Activated CD8-positive, alpha-beta memory T cell treated with anti-CD3 and anti-CD28 coated beads, Interleukin-2, amount 10 ng/mL, durations not matched to agents 7 days and 5 days (primary cell): ENCODE measurements at places on chromosomes 13 and 19. TPM values are rescaled to one million over a fixed set of nuclear protein-coding genes. Genes with fewer than 3 reads are reported as not detected.

Gene LPAR2
- total RNA-seq: 39.4 TPM

Gene ATP4B
- not detected for total RNA-seq

Gene APOE
- total RNA-seq: 0.47 TPM

Gene ZNF763
- 0.85 TPM for total RNA-seq

Gene IGFL2
- total RNA-seq: not detected

DNA sequence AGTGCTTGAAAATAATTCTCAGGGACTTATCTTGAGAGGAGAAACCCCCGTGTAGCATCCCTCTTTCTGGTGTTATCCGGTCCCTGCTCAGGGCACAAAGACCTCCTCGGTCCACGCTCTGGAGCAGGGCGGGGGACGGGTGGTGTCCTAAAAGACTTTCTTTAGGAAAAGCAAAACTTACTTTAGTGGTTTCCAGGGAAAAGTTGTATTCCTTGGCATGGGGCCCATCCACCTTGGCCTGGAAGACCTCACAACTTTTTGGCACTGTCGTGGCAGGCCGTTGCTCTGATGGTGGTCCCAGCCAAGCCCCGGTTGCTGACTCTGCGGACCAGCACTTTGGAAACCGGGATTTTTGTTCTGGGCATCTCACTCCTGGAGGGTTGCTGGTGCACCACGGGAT, 2.7 kb downstream of the AMER2 start:
- peaks cover 10% of the 10 kb centered on the region for H3K4me1 ChIP-seq
- DNase-seq: no peak
- peaks cover 77% of the 10 kb centered on the region for H3K27me3 ChIP-seq
- no peak overlapping the region for H3K4me3 ChIP-seq
- no peak overlapping the region for H3K27ac ChIP-seq
- peaks cover 5% of the 10 kb centered on the region for H3K36me3 ChIP-seq

- no peak overlapping the region for H3K27ac ChIP-seq
- DNase-seq: no peak
- no peaks in the 10 kb centered on the region for H3K4me1 ChIP-seq
- no peak overlapping the region for H3K4me3 ChIP-seq
Observed at GRCh38 chr19:11705474-11705873, 33.3 kb downstream of the ZNF823 start.

DNA sequence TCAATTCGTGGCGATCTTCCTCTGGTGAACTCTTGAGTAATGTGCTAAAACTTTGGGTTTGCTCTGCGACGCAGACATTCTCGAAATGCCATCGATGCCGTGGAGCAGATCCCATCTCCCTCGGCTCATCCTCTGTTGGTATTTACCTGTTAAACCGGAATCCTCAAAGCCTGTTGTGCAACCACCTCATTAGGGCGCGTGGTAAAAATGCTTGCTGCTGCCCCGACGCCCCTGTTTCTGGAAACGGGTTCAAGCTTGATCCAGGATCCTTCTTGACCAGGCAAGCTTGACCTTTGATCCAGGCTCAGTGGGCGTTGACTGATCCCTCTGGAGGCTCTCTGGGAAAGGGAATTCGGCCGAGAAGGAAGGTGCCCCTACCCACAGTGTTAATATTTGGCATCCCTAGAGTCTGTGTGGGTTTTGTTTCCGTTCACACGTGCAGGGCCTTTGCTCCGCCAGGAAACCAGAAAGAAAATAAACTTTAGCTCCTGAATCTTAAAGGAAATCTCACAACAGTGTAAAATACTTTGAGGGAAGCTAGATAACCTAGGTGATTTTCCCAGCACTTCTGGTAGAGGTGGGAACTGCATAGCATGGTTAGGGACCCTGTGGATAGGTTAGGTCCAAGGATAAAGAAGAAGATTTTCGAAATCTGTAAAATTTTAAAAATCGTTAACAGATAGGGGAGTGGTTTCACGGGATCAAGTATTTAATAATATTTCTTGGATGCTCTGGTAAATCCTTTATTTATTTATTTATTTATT, 1.1 kb downstream of the LSM14A start:
- peaks cover 48% of the 10 kb centered on the region for H3K4me1 ChIP-seq
- DNase-seq: peak; percentile 51
- peak overlapping the region; percentile 98 for H3K27ac ChIP-seq

- no peaks in the 10 kb centered on the region for H3K36me3 ChIP-seq
- no peak overlapping the region for H3K4me3 ChIP-seq
- DNase-seq: no peak
- no peaks in the 10 kb centered on the region for H3K4me1 ChIP-seq
Observed at GRCh38 chr19:8097681-8098567, 45.4 kb downstream of the CCL25 start.

DNA sequence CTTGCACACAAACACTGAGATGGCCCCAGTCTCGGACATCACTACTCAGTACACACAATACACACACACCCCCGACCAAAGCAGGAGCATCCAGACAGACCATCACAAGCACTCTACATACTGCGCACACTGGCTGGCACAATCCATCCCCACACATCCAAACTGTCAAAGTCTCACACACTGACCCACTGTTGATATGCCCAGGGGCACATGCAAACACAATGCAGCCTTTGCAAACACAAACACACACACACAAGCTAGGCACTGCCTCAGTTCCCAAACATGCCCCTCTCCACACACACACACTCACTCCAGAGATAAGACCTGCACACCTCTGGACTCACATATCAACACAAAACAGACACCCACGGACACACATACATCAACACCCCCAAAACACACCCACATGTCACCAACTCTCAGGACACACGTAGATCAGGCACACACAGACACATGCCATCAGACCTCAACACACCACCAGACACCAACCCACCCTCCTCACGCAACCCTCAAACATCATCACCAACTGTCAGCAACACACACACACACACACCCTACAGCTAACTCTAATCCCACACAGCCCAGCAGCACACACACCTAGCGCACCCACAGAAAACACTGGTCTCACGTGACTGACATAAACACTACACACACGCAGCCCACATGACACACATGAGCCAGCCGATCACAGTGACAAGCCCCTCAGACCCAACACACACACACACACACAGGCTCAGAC, 1.9 kb downstream of the BBC3 start:
- no peak overlapping the region for H3K4me3 ChIP-seq
- peaks cover 5% of the 10 kb centered on the region for H3K36me3 ChIP-seq
- no peaks in the 10 kb centered on the region for H3K27me3 ChIP-seq
- peak; percentile 55 for DNase-seq

DNA sequence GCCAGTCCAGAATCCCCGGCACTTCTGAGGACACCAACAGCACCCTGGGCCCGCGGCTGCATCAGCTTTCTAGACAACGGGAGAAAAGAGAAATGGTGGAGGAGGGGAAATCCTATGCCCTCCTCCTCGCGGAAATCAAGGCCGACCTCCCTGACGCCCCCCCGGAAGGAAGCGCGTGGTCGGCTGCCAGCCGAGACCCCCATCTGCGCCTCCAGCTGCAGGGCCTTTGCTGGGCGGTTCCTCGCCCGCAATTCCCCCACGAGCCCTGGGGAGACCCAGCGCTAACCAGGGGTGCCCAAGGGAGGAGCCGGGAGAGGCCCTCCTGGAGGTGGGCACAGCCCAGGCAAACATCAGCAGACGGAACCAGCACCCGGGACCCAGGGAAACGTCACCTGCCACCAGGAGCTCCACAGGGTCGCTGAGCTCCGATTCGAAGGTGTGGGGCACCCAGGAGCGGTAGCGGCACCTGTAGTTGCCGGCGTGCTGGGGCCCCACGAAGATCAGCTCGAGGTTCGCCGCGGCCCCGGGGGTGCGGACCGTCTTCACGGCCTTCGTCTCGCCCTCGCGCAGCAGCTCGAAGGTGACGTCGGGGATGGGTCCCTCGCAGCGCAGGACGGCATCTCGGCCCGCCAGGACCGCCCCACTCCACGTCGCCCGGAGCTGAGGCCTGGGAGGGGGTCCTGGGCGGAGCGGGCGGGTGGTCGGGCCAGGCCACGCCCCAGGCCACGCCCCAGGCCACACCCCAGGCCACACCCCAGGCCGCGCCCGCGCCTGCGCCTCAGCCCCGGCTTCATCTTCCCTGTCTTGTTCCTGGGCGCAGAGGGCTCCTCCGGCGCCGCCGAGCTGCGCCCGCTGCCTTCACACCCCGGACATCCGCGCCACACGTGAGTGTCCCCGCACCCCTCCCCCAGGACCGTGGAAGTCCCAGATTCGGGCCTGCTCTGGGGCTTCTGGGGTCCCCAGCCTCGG, 6.0 kb downstream of the A1BG start:
- peaks cover 26% of the 10 kb centered on the region for H3K4me1 ChIP-seq
- peak; percentile 83 for DNase-seq
- no peaks in the 10 kb centered on the region for H3K27me3 ChIP-seq
- peaks cover 22% of the 10 kb centered on the region for H3K36me3 ChIP-seq
- H3K27ac ChIP-seq: peak overlapping the region; percentile 89
- peak overlapping the region; percentile 94 for H3K4me3 ChIP-seq

GRCh38 chr13:19183676-19184075, 2.1 kb upstream of the TUBA3C start:
- H3K36me3 ChIP-seq: no peaks in the 10 kb centered on the region
- no peaks in the 10 kb centered on the region for H3K27me3 ChIP-seq
- H3K27ac ChIP-seq: no peak overlapping the region
- DNase-seq: no peak
- no peak overlapping the region for H3K4me3 ChIP-seq
